HCEC 1CT (cell line): ENCODE measurements at places on chromosomes 2 and 18.

DNA sequence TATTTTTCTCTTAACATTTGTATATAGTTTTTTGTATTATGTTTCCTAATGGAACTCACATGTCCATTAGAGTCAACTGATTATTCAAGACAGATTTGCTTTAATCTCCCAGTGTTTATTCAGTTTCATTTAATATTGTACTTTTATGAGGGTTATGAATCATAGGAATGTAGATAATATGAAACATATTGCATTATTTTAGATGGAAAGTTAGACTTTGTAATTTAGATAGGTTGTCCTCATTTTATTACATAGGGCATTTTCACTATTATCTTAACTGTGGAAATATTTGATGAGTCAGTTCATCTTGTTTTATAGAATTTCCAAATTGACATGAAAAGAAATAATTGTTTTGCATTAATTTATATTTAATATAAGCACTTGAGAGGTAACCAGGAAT, 240.8 kb downstream of the PLCL1 start:
- no peak for DNase-seq

- DNase-seq, result no peak
Observed at GRCh38 chr18:50475538-50476193, 84.2 kb upstream of the MAPK4 start.

GRCh38 chr2:133972786-133973185, 281.1 kb upstream of the MGAT5 start:
- DNase-seq, result peak; percentile 24

GRCh38 chr2:233235977-233236376, 15.5 kb upstream of the ATG16L1 start:
- DNase-seq, result no peak

- no peak for DNase-seq
Observed at GRCh38 chr2:88131201-88131998, 3.5 kb upstream of the FABP1 start.

- no peak for DNase-seq
Observed at GRCh38 chr2:241083091-241083415, 19.0 kb downstream of the MTERF4 start.

DNA sequence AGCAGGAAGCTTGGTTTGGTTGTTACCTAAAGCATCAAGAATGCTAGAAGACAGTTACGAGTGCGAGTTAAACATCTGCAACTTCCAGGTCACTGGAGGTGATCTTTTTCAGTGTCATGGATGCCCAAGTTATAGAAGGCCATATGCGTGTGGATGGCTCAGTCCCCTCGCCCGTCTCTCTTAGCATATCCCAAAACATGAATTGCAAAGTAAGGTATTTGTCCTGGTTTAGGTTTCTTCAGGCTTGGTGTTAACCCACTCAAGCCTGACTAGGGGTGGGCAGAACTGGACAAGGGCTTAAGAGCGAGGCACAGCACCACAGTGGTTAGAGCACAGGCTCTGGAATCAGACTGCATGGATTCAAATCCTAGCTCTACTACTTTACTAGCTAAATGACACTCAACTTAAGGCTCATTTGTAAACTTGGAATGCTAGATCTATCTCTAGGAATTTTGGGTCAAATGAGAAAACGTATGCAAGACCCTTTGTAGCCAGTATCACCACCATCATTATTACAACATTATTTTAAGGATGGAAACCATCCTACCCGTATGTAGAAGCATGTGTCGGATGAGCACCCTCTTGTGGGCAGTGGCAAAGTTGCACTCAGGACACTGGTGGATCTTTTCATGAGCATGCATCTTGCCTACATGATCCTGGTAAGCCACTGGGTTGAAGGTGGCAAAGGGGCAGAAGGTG, 11.2 kb downstream of the ZNF142 start:
- peak; percentile 50 for DNase-seq

DNA sequence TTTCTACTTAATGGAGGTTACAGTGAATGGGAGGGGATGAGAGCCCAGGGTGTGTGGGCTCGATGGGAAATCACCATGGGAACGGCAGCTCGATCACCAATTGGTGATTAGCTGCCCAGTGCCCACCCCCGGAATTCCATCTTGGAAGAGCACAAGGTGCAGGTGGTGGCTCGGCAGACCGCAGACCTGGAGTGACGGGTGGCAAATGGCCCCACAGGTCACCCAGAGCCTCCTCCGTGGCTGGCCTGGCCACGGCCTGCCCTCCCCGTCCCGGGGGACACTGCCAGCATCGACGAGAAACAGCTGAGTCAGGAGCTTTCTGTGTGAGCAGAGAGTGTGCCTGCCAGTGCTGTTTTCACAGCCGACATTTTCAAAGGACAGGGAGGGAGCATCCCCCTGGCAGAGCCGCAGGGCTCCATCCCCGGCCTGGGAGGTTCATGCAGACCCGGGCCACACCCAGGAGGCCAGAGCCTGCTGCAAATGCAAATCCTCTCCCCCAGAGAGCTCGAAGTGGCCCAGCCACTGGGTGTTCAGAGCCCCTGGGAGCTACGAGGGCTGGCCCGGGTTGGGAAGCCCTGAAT, 176.4 kb upstream of the MYT1L start:
- DNase-seq, result no peak
